ENCODE measurements at places on chromosomes 12 and 14. TPM values are rescaled to one million over a fixed set of nuclear protein-coding genes. Genes with fewer than 3 reads are reported as not detected.

DNA sequence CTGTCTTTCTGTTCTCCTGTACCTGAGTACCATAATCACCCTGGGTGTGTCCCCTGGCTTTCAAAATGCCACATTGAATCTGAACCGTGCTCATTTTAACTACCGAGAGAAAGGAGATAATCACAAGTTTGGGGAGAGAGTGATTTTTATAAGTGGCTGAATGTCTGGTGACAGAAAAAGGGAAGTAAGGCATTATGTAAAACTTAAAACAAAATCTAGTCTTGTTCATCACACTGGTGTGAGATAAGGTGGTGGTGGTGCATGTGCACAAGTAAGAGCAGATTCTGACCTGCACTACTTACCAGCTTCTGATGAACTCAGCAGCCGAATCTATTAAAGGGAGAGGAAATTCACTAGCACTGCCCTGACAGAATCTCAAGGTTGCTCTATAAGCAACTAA lies 56.3 kb downstream of the SPPL3 start:
- DNase-seq = no peak

DNA sequence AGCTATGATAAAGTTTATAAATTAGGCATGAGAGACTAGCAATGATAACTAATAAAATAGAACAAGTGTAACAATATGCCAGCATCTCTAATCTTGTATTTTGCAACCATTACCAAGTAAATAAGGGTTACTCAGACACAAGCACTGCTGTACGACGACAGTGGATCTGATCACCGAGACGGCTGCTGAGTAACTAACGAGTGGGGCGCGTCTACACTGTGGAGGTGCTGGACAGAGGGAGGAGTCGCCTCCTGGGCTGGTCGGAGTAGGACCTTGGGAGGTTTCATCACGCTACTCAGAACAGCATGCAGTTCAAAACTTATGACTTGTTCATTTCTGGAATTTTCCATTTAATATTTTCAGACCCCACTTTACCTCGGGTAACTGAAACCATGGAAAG lies 18.4 kb downstream of the COA8 start:
- no peak for DNase-seq

Gene GLI1
- 6.0 TPM for polyA plus RNA-seq

Gene C1S
- polyA plus RNA-seq = 143 TPM

Gene LYSET
- 45.4 TPM for polyA plus RNA-seq

Gene SERPINA1
- 3,463 TPM for polyA plus RNA-seq

Gene GLIPR1L2
- 0.86 TPM for polyA plus RNA-seq

DNA sequence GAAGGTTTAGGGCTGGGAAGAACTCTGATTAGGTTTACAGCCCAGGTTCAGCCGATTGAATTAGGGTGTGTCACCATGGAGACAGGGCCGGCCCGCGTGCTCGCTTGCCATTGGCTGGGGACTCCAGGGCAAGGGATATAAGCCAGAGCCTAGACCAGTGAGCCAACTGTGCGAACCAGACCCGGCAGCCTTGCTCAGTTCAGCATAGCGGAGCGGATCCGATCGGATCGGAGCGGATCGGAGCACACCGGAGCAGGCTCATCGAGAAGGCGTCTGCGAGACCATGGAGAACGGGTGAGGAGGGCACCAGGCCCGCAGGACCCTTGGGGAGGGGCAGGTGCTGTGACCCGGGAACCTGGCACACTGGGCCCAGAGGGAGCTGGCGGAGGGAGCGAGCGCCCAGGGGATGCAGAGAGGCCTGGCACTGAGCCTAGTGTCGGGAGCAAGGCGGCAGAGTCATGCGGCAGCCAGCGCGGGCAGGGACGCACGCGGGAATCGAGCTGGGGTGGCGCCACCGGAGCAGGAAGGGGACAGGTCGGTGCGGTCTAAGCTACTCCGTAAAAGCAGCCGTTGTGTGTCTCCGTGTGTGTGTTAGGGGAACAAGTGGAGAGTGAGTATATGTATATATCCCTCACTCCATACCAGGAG lies at the start of gene PNP:
PNP (plus strand) TSS at position 165 of the 648 bp plus-strand sequence; CDS start at position 284, 119 bp downstream.
- DNase-seq = peak; percentile 90

DNA sequence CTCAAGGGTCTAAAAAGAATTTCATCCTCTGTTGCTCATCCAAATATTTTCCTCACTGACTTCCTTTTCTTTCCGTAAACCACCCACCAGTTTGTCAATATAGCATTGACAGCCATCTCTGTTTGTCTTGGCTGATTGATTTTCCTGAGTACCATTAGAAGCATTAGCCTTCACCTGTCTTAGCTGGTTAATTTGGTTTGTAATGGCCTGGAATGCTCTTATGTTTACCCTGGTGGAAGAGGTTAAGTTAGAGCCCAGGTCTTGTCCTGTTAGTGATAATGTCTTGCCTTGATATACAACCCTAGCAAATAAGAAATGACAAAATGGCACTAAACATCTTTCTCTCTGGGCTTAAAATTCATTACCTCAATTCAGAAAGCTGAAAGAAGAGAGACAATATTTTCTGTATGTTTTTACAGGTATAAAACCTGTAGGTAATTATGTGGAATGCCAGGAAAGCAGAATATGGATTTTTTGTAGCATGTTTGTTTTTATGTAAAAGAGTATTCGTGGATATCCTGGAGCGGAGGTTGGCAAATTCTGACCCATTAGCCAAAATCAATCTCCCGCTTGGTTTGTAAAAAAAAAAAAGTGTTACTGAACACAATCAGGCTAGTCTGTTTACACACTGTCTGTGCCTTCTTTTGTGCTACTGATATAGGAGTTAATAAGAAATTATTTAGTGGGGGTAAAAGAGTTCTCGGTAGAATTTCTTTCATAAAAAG lies 224.4 kb upstream of the DAAM1 start:
- DNase-seq = no peak

- DNase-seq = no peak
These were observed 20.5 kb downstream of the PSMC1 start for GRCh38 chr14:90276646-90277367.

GRCh38 chr12:16359512-16360491 lies 12.4 kb downstream of the MGST1 start:
- DNase-seq = peak; percentile 68

GRCh38 chr12:32893043-32893442 lies 3.5 kb downstream of the PKP2 start:
- DNase-seq = no peak

Gene SDSL
- polyA plus RNA-seq = 24.7 TPM

- DNase-seq = peak; percentile 11
These were observed 368.6 kb upstream of the USP15 start for GRCh38 chr12:61891632-61892031.

DNA sequence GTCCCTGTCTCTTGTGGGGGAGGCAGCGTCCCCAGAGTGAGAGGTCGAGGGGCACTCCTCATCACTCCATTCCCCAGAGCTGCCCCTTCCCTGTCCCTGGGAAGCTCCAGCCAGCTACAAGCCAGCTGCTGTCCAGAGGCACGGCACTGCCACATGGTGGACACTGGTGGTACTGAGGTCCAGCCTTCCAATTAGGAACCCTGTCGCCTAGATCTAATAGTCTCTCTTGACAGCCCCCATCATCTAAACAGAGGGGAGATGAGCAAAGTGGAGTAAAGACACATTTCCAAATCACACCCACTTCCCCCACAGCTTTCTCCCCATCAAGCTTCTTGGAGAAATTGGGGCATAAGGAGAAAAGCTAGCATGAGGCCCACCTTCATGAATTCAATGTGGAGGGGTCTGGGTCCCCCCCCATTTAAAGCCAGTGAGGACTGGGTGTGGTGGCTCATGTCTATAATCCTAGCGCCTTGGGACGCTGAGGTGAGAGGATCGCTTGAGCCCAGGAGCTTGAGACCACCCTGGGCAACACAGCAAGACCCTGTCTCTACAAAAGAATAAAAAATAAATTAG lies 2.1 kb upstream of the INHBE start:
- DNase-seq = peak; percentile 90

DNA sequence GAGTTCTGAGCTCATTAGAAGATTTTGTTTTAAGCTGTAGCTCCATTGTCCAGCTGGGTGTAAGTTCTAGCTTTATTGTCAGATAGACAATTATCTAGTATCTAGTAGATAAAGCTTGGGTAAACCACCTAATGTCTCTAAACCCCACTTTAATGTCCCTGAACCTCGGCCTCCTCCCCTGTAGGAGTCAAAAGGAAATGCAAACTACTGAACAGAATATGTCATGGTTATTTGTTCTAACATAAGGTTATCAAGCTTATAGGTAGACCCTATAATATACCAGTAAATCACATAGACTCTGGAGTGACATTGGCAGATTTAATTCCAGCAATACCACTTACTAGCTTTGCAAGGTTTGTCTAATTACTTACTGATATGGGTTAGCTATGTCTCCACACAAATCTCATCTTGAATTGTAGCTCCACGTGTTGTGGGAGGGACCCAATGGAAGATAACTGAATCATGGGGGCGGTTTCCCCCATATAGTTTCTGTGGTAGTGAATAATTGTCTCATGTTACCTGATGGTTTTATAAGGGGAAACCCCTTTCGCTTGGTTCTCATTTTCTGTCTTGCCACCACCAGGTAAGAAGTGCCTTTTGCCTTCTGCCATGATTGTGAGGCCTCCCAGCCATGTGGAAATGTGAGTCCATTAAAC lies 29.4 kb downstream of the BCAT1 start:
- DNase-seq = no peak

- DNase-seq = no peak
These were observed 8.4 kb downstream of the SBNO1 start for GRCh38 chr12:123356159-123356670.

Gene BAG5
- polyA plus RNA-seq = 13.9 TPM

GRCh38 chr12:48061938-48062719 lies 43.8 kb downstream of the SENP1 start:
- peak; percentile 38 for DNase-seq

DNA sequence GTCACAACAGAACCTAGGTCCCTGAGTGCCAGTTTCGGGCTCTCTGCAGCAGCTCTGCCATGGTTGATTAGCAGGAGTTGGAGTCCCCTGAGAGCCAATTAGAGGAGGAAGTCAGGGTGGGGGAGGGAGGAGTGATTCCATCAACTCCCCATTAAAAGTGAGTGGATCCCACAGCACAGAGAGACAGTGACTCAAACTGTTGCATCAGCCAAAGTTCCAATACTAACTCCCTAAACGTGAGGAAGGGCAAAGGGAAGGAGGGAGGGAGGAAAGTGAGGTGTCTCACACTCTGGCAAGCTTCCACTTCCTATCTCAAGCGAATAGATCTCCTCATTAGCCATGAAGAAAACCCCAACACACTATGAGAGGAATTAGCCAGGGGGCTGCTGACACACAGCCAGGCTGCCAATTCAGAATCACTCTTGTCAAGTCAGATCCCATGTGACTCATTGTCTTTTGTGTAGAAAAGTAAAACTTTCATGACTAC lies 23.6 kb downstream of the OR11H4 start:
- DNase-seq = no peak

DNA sequence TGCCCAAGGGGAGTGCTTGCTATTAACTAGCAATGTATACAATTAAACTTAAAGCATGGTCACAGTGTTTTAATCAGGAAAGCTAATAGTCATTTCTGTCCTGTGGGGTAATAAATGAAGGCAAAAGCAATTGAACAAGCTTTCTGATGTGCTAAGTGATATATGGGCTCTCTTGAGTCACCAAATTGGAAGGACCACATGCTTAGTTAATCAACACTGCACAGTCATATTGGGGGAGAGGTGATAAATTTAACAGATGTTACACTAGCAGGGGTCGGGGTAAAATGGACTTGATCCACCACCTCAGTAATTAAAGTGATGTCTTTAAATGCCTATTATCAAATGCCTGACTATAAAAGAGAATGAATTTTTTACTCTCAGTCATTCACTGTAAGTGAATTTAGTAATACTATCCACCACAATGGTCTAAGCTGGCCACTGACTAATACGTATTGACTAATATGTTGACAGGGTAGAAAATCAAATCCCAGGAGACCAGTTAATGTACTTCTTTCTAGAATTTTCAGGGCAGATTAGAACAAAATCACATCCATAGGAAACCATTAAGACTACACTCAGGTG lies 736.3 kb downstream of the RPS29 start:
- DNase-seq = no peak

DNA sequence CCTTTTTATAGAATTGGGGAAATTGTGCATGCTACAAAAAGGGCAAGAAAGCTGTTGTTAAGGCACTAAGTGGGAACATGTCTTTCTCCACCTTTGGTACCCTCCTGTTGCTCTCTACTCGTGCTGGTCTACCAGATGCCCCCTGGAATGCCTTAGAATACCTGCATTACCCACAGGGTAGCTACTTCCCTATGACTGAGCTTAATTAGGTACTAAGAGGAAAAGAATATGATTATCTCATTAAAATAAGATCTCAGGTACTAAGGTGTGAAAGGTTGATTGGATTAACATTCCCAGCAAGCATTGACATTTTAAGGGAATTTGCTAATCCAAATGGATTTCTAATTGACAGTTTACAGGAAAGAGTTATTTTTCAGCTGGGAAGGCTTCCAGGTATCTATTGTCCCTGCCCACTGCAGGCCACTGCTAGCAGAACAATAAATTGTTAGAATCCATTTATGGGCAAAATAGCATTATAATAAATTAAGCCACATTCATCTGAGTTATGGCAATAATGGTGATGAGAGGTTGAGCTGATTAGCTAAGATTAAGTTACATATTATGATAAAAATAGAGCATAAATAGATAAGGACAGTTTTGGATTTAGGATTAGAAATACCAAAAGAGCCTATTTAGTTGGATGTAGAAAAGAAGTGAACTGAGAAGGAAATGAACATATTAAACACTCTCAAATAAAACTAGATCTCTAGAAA lies 67.8 kb upstream of the GRIP1 start:
- DNase-seq = no peak

DNA sequence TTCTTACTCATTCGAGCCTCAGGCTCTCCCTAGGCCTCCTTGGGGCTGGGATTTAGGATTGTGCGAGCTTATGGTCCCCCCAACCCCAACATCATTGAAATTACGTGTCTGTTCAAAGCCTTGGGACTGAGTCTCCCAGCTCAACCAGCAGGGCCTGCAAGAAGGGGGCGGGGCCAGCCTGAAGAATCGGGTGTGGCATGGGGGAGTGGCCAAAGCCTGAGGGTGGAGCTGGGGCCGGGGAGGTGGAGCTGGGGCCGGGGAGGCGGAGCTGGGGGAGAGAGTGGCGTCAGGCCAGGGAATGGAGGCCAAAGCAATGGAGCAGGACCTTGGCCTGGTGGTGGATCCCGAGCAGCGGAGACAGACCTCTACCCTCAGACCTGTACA lies 24.3 kb upstream of the HSPB8 start:
- DNase-seq = peak; percentile 63

Gene HSPB8
- polyA plus RNA-seq = 45.4 TPM

- no peak for DNase-seq
These were observed 8.3 kb downstream of the RESF1 start for GRCh38 chr12:31967539-31967938.

Gene EML1
- polyA plus RNA-seq = 21.6 TPM

Gene VWF
- polyA plus RNA-seq = not detected

Data from hepatocyte (in vitro differentiated cells).